NK-92 treated with Interleukin-12 subunit alpha and Interleukin-12 subunit beta, amount 100 ng/mL, for 24 hours (cell line): ENCODE measurements at places on chromosomes 2 and 18.

DNA sequence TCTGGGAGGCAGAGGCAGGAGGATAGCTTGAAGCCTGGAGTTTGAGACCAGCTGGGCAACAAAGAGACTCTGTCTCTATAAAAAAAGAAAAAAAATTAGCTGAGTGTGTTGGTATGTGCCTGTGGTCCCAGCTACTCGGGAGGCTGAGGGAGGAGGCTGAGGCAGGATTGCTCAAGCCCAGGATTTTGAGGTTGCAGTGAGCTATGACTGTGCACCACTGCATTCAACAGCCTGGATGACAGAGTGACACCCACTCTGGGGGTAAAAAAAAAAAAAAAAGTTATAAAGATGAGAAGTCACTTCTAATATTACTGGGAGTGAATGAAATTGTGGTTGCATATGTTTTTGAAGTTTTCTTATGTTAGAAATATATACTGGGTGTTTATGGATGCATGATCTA, 71.6 kb downstream of the C2orf74 start:
- DNase-seq = no peak

DNA sequence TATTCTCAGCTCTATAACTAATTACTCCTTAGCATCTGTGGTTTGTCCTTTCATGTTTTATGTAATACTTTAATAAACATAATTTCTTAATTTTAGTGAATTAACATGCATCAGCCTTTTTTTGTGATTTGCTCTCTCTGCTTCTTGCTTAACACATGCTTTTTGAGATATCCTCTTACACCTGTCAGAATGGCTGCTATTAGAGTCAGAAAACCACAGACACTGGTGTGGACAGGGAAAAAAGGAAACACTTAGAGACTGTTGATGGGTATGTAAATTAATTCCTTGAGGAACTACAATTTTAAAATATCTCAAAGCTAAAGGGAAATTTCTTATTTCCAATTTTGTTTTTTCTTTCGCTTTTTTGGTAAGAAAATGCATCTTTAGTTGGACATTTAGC, 549.0 kb downstream of the ZNF804A start:
- no peak for DNase-seq

DNA sequence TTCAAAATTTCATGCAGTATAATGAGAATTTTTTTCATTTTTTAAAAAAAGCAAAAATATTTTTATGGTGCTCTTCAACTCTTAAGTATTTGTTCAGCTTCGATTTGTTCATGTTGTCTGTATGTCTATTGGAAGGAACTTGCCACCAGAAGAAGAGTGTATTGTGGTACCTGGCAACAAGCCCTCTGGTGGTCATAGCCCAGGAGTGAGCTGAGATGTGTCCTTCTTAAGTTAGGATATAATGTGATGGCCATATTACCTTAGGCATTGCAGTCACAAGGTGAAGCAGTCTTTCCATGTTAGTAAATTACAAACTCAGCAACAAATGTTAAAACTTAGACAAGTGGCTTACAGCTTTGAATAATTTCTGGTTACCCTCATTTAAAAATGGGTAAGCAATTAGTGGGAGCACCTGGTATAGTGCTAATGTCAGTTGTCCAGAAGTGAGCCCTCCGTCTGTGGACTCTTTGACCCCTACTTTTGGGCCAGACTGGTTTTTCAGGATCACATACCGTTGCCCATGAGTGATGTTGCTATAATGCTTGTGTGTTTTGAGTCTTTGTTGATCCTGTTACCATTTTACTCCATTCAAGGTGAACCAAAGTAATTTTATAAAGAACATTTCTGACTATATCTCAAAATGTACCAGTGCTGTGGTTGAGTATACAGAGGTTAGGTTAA, 57.4 kb downstream of the MYO1B start:
- DNase-seq = no peak

DNA sequence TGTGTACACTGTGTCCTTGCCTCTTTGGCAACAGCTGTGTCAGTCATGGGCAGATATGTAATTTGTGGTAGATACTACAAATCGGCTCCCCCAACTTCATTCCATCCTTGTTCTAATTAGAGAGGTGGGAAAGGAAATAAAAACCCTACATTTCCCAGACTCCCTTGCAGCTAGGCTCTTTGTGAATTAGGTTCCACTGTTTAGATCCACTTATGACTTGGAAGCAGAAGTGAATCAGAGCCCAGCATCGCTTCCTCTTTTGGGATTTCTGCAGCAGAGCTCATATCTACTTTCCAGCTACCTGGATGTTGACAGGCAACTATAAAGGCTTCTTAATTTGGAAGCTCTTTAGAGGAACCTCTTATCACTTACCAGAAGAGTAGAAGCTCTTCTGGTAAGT, 34.1 kb upstream of the NARS1 start:
- DNase-seq = no peak

- no peak for DNase-seq
These were observed 322.6 kb downstream of the AFF3 start for GRCh38 chr2:99819766-99820165.

DNA sequence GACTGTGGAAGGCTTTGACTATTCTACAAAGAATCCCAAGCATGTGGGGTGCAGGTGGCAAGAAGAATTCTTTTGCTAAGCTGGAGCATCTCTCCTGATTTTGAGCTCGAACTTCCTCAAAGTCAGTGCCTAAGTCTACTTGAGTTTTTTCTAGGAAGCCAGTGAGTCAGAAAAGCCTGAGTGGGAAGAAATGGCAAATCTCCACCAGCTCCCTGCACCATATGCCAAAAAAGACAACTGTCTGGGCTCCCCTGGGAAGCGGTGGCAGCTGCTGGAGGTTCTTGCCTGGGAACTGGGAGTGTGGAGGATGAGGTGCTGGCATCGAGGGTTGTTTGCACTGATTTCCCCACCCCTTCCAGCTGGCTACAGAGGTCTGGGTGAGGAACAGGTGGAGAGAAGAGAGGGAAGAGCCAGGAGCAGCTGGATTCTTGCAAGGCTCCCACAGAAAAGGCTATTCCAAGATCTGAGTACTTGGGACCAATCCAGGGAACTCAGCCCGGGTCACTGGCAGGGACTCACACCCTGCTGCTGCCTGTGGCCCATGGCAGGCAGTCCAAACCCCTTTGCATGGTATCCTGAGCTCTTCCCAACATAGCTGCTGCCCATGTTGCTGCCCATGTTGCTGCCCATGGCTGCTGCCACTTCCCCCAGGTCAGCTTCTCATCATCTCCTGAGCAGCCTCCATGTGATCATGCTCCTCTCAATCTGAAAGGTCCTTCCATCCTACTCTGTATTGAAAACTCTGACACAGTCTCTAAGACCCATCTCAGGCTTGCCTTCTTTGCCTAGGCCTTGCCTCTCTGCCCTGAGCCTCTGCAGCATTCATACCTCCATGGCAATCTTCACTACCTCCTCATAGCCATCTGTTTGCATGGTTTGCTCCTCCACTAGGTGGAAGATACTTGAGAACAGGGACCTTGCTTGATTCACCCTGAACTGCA, 128.3 kb upstream of the SPATS2L start:
- DNase-seq = no peak

- DNase-seq = no peak
These were observed 190.4 kb downstream of the NRP2 start for GRCh38 chr2:205872716-205873115.

- DNase-seq = no peak
These were observed 853 bp downstream of the LANCL1 start for GRCh38 chr2:210475706-210476105.

- DNase-seq = no peak
These were observed 125.5 kb upstream of the REV1 start for GRCh38 chr2:99615247-99615771.

- DNase-seq = no peak
These were observed 52.5 kb upstream of the ITSN2 start for GRCh38 chr2:24412812-24413211.

DNA sequence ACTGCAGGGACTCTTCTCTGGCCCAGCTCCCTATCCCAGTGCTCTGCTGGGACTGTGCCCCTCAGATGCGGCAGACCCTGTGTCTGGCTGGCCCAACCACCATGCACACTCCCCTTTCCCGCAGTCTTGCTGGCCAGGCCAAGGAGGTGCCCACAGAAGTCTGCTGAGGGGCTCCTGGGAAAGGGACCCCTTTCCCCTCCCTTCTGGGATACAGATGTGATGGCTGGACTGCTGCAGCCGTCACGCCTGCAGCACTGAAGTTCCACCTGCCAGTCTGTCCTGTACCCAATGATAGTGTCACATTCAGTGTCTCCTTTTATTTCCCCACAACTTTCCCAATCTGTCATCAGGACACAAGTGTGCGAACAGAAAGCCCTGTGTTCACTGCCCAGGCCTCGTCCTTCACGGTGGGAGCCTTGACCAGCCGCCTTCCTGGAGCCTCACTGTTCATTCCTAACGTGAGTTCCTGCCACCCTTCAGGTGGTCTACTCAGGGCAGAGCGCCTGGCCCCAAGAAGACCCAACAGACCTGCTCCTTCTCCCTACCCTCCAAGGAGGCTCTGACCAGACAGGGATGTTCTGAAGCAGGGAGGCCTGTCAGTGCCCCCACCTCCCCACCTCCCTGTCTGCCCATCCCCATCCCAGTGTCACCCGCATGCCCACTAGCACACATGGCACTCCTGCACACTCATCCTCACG, 47.1 kb downstream of the ANKMY1 start:
- no peak for DNase-seq
